ENCODE measurements at places on chromosomes 3 and 15.

DNA sequence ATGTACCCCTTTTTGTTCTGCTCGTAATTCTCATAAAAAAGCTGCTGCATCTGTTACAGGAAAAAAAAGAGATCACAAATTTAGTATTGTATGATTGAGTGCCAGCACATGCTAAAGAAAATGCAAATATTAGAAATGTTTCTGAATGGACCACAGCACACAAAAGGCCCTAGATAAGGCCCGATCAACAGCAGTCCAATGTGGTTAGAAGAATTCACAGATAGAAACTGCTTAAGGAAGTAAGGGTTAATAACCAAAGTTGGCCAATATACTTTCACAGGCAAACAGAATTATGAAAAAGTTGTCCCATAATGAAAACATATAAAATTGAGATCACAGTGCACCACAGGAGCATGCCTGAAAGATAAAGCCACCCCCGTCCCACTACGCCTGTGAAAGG lies 72.9 kb downstream of the CHSY1 start:
- DNase-seq = no peak

DNA sequence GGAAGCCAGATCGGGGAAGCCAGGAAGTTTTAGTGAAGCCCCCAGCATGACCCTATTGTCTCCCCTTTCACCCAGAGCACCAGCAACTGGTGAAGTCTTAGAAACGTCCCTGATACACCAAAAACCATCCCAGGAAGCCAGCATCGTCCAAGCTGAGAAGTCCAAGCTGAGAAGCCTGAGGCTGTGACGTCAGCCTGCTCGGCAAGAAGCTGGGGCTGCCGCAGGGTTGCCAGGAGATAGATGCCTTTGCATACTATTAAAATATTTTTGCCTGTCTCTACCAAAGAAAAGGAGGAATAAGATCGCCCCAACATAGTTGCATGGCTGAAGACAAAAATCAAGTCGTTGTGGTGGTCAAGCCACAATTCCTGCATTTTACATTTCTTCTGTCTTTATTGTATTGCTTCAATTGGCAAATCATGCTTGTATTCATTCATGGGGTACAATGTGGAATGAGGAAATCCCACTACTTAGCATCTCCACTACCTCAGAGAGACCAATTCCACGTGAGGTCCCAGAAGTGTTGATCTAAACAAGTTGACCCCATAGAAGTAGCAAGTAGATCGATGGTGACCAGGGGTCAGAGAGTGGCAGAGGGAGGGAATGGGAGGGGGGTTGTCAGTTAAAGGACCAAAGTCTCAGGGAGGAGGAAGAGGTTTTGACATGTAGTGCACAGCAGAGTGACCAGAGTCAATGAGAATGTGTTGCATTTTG lies 19.6 kb upstream of the EMC3 start:
- DNase-seq = no peak

DNA sequence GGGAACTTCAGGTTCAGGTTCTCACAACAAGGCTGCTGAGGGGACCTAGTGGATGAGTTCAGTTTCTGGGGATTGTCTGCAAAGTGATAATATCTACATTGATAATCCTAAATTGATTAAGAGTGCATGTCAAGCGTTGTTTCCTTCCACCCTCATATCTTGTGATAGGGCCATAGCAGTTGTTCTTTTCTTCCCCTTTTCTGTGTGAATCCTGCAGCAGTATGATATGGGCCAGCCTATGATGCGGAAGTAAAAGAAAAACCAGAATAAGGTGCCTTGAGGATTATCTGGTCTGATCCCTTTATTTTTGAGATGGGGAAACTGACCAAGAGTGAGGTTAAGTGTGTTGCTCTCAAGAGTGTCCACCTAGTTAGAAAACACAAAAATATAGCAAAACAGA lies 86.2 kb downstream of the MITF start:
- DNase-seq = no peak

- no peak for DNase-seq
Observed at GRCh38 chr15:59180945-59181600, 25.6 kb upstream of the LDHAL6B start.

- no peak for DNase-seq
Observed at GRCh38 chr3:193241716-193242115, 694 bp downstream of the PLAAT1 start.

GRCh38 chr3:117201901-117202774 lies 492.6 kb downstream of the TUSC7 start:
- DNase-seq = no peak

DNA sequence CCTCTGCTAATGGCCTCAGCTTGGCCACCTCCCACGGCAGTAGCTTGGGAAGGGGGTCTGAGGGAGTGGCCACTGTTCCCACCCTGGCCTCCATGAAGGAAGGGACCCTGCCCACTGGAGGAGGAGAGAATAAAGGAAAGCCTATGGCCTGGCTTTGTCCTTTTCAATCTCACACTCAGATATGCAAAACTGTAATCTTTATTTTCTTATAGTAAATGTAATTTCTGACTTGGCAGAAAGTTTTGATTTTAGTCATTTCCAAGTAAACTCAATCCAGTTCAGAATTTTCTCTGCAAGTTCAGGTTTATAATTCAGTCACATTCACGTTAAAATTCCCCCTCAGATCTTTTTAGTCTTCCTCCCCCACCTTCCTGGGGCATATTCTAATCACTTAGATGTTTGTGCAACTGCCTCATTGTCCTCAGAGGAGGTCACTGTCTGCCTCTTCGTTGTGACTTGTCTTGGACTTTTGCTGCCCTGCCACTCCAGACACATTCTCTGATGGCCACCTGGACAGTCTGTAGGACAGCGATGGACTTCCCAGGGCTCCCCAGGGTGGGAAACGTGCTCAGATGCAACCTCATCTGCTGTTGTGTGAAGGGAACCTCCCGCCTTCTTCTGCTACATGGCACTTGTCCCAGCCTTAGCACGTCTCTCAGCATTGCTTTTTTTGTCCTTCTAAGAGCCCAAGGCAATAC lies 222.8 kb upstream of the TBL1XR1 start:
- no peak for DNase-seq
